NCI-H2081 (cell line): ENCODE measurements at places on chromosomes 7 and 10.

GRCh38 chr10:90075995-90076394 is 374.6 kb downstream of the KIF20B start:
- no peak for DNase-seq

DNA sequence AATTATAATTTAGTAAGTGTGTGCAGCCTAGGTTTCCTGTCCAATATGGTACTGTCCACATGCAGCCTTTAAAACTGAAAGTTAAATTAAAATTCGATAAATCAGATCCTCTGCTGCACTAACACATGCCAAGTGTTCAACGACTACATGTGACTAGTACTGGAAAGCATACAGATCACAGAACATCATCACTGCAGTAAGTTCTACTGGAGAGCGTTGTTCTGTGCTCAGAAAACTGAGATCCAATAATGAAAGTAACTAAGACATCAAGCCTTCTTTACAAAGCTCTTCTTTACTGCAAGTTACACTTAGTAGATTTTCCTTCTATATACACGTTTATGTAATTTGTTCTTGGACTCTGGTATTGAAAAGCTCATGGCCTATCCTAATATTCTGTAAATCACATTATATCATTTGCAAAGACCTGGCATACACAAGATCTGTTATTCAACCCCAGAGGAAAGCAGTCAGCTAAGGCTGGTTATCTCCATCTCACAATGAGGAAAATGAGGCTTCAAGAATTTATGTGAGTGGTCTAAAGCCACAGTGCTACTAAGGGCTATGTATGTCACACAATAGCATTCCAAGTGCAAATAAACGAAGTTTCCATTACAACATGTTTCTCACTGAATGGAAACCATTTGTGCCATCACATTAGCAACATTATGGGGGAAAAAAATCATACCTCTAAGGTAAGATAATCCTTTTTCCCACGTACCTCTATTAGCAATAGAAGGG is 77.6 kb downstream of the VPS41 start:
- no peak for DNase-seq

DNA sequence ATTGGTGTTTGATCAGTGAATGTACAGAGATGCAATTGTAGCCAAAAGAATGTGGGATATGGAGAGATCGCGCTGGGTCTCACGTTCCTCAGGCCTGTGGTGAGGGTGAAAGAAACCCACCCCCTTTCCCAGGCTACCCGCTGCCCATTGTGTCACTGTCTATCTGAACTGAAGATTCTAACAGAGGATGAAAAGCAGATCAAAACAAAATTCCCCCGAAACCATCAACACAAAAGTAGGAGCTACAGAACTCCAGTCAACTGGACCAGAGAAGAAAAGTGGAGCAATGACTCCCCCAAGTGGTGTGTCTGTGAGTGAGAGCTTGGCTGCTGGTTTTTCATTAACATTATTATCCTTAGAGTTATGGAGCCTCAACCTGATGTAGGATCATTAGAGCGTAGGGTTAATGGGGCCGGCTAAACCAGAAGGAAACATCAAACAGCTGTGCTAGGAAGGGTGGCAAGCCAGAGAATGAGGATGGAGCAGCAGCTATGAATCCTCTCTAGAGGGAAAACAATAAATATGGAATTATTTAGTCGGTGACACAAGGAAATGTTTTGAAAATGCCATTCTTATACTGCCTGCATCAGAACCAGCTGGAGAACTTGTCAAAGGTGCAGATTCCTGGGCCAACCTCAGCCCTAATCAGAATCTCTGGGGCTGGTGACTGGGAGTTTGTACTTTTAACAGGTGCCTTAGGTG is 38.3 kb downstream of the AKR1B1 start:
- peak; percentile 59 for DNase-seq

DNA sequence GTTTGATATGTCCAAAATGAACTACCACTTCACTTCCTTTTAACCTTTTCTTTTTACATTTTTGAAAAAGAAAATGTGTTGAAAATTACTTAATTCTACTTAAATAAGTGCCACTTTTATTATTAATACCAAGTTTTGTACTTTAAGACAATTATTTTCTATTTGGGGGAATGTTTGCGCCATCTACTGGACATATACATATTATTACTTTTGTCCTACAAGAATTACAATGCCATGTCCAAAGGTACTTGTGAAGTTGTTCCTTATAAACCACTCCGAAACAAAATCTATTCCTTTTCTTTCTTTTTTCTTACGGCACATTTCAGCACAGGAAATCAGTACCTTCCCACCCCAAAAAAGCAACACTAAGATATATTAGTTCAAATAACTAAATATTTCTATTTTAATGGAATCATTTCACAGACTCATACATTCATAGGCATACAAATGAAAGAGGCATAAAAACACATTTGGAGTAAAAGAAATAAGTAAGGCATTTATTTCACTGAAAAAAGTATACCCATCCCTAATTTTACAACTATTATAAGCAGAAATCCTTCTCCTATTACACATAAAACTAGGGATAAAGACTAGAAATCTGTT is 169.9 kb downstream of the RNF133 start:
- DNase-seq: peak; percentile 61

DNA sequence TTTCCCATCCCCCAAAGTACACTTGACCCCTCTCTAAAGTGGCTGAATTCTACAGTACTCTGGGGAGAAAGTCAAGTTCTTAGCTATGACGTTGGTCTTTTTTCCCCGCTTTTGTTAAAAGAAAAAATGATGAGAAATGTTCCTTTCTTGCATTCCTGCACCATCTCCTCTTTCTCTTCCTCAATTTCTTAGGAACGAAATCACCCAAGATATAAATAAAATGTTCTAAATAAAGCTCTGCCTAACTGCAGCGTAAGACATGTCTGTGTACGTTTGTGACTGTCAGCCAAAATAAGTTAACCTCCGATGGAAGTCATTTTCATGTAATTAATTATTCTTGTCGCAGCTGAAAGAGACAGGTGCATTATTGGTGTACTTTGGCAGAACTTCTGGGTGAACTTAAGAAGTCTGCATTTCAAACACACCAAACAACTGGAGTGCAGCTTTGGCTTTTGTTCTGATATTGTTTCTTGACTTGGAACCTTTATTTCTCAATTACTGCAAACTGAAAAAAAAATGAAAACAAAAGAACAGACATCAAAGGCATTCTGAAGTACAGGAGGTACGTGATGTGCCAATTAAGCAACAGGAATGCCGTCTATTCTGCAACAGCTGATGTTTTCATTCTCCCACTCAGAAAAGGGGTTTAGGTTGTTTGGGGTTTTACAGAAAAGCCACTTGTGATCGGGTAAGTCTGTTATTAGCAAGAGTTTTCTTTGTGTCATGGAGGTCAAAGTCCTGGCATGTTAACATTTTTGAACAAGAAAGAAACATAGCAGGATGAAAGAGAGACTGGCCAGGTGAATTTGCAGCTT is 82.4 kb upstream of the SDK1 start:
- DNase-seq: no peak
